ENCODE measurements at places on chromosomes 7 and 10. TPM values are rescaled to one million over a fixed set of nuclear protein-coding genes. Genes with fewer than 3 reads are reported as not detected.

The ARMC3 gene
- total RNA-seq, result not detected

- no peak for DNase-seq
Measured at GRCh38 chr10:8463853-8464252, 409.4 kb downstream of the GATA3 start.

The WDFY4 gene
- 0.41 TPM for total RNA-seq

DNA sequence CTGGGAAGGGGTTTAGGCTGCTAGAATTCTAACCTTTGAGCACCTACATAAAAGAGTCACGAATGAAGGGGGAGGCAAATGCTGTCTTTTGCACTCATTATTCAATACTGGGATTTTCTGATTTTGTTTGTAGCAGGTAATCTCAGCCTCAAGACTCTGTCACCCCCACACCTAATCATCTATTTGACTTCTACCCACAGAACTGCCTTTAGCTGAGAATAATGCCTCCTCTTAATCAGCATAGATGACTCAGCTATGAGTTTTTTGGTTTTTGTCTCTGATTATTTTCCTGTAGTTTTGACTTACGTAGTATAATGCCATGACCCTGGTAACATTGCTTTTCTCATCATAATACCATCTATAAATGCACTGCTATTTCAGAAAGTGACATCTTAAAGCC is 42.7 kb upstream of the CACNB2 start:
- DNase-seq, result no peak
